Stimulated activated CD4-positive, alpha-beta T cell treated with anti-CD3 and anti-CD28 coated beads, Interleukin-4, amount 100 ng/mL, for 24 hours (primary cell): ENCODE measurements at places on chromosomes 4 and X.
A peak's percentile ranks its signal among the peaks of the same experiment; 100 is the strongest.

DNA sequence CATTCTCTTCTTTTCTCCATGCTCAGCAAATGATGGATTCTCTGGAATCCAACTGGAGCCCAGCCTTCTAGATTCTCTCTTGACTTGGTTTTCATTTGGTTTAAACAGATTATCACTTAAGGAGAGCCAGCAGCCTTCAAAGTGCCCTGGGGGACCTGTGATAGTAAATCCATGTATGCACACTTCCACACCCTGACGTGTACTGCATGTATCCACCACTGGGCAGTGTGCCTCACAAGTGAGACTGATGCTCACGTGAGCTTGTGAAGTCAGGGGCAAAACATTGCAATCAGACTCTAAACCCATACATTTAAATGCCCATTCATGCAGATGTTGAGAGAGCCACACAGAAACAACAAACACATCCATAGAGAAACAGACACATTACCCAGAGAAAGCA, 28.0 kb upstream of the SETD7 start:
- DNase-seq, result no peak

DNA sequence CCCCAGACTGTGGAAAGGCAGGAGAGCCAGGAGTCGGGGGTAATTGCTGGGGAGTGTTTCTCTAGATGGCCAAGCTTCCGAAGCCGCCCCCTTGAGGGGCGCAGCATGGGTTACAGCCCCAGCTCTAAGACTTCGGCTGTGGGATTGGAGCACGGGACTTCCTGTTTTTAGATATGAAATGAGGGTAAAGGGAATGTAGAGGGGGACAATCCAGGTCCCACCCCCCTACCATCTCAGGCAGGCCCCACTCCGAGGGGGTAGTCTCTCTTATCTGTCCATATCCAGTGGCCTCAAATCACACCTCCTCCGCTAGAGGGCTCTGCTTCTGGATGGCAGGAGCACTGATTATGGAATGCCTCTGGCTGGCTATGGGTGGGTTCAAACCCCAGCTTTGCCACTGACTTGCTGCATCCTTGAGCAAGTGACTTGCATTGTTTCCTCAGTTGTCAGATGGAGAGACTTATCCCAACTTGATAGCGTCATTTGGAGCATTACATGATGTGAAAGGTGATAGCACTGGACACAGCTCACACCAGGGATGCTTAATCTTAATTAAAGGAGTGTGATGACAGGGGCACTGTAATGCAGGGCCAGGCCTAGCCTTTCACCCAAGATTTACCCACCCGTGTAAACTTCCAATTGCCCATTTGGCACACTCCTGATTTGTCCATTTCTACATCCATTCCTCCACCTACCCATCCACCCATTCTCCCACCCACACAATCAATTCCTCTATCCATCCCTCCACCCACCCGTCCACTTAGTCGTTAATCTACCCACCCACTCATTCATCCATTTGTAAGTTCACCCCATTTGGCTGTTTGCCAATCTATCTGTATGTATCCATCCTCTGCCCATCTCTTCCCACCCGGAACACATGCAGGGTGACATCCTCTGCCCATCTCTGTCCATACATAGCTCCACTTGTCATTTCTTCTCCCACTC, 848 bp upstream of the KCND1 start:
- peak; percentile 30 for DNase-seq

GRCh38 chr4:143382596-143382995, 45.9 kb downstream of the GAB1 start:
- DNase-seq, result no peak

- DNase-seq, result no peak
Measured at GRCh38 chr4:141465171-141465570, 171.2 kb upstream of the IL15 start.

DNA sequence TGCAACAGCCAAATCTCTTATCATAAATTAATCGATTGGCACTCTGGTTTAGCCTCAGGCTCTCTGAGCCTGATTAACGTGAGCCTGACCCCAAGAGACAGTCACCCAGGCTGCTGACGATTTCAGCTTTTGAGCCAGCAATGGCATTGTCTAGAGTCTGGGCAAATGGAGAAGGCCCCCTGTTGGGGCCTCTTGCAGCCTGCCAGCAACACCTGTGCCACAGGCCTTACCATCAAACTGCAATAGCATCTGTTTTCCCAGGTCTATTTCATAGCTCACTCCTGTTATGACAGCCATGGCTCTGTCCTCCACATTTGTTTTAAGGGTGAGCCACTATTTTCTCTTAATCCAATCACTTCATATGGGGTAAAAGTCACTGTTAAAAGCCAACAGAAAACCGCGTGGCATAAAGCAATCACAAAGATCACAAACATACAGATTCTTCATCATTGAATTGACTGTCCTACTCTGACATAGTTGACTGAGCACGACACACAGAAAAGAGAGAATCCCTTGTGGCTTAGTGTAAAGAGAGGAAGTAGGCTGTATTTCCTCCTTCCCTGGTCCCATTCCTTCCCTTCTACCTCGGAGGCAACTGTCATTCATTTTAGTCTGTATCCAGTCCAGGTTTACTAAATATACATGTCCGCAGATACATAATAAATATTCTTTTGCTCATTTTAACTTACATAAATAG, 47.8 kb downstream of the SLC9A7 start:
- no peak for DNase-seq

DNA sequence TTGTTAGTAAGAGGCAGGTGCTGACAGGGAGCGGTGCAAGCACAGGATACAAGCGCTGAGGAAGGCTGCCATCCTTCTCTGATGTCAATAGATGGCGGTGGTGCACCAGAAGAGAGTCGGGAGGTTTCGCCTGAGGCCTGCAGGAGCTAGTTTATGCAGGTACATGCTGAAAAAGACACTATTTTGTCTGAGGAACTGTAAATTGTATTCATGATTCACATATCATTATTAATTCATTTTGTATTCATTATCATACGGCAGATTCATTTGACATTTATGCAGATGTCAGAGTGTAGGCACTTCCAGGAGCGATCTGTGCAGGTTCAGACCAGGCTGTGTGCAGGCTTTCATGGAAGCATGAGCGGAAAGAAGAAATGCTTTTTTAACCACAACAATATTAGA, 824.0 kb downstream of the STIM2 start:
- no peak for DNase-seq
